Nucleus accumbens (tissue), 56 donors: ENCODE measurements at places on chromosomes 12 and 14.

DNA sequence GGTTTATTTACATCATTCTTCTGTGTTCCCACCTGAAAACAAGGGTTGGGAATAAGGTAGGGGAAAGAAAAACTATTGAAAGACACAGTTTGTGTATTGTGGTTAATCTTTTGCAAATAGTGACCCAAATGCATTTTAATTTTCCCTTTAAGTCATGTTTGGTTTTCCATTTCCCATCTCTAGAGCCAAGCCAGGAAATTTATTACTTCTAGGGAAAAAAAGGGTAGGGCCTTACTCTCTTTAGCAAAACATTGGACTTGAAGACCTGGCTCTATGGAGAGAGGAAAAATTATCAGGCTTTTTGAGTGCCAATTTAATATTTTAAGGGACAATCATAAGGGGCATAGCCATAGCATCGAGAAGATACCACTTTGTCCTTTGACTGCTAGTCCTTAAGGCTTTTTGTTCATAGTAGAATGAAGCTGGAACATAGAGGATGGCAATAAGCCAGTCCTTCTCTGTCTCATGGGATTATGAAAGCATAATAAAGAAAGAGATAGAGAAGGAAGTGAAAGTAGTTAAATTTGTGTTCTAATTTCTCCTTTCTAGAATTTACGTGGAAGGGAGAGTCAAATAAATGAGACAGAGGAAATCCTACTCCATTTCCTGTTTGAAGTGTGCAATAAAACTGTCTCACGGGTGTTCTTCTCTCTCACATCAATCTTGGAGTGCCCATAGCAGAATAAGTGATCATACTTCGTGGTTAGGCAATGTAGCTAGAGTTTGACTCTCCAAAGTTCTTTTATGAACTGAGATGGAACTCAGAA is 50.9 kb upstream of the PPFIA2 start:
- no peak for DNase-seq

DNA sequence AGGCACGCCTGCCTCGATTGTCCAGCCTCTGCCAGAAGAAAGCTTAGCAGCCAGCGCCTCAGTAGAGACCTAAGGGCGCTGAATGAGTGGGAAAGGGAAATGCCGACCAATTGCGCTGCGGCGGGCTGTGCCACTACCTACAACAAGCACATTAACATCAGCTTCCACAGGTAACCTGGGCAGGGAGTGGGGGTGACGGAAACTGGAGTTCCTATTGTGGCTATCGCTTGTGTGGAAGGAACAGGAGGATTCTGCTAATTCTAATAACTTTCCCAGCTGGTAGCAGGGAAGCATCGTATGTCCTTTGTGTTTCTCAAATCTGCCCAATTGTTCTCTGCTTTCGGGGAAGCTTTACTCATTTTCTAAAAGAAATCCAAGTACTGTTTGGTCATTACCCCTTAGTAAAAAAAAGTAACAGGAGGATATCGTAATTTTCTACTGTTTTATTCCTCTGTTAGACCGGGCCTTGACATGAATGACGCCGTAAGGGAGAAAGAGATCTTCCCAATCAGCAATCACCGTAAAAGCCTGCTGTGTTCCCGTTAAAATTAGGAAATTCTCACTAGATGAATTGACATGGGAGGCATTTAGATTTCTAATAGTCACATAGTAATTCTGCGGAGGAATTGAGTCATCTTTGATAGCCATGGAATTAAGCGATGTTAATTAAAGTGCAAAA is 449 bp downstream of the THAP2 start:
- no peak for DNase-seq

DNA sequence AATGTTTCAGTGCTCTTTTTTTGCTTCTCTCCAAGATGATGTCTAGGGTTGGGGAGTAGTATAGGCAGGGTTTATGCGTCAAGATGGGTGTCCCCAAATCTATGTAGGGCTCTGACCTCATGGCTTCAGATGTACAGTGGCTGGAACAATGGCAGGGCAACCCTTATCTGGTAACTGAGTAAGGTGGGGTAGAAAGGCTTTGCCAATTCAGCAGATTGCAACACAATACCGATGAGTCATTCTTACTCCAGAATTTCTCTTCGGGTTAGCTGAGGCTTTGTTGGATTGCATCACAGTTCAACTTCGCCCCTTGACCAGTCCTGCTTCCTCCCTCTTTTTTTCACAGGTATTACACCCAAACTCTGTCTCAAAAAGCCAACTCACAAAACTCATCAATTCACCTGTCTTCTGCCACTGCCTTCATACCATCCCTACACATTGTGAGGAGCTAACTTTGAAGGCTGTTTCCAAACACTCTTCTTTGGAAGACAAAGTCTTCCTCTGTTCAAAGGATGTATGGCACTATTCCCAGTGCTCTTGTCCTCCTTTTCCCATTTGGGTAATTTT is 190.2 kb upstream of the CNOT2 start:
- DNase-seq = no peak

GRCh38 chr14:29390081-29390832 is 537.4 kb downstream of the PRKD1 start:
- DNase-seq = no peak

DNA sequence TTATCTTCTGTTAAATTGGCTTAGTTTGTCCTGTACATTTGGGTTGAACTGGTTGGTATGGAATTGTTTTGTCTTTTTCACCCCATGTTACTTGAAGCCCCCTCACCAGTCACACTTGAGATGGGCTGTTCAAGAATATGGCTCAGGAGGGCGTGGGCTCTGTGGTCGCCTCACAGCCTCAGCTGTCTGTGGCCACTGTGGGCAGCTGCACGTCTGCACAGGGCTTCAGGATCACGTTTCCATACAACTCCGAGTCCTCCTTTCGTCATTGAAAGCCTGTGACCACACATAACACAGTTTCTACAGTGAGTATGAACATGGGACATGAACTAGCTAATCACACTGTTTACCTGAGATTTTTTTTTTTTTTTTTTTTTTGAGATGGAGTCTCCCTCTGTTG is 81.3 kb downstream of the MOK start:
- DNase-seq = no peak

DNA sequence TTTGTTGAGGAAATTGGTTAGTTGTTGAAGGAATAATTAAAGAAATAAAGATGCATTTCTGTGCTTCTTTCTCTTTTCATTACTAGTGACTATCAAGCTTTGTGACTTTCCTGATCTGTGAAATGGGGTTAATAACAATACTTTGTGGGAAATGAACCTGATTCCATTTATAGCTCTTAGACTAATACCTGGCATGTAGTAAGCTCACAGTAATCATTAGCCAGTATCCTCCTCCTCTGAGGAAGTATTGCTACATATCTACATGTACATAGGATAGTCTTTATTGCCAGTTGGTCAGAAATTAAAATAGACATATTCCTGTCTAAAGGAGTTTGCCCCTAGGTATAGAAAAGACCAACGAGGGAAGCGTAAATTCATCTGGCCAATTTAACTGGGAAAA is 1.8 kb upstream of the CCDC198 start:
- no peak for DNase-seq

GRCh38 chr12:45290216-45290605 is 74.3 kb downstream of the ANO6 start:
- DNase-seq = no peak

GRCh38 chr12:23906329-23906728 is 43.1 kb downstream of the SOX5 start:
- no peak for DNase-seq

- no peak for DNase-seq
These were observed 218.2 kb upstream of the PRICKLE1 start for GRCh38 chr12:42807766-42808165.

GRCh38 chr12:92143258-92143657 is 2.4 kb downstream of the BTG1 start:
- no peak for DNase-seq

GRCh38 chr12:131249246-131250027 is 295.7 kb downstream of the ADGRD1 start:
- no peak for DNase-seq

DNA sequence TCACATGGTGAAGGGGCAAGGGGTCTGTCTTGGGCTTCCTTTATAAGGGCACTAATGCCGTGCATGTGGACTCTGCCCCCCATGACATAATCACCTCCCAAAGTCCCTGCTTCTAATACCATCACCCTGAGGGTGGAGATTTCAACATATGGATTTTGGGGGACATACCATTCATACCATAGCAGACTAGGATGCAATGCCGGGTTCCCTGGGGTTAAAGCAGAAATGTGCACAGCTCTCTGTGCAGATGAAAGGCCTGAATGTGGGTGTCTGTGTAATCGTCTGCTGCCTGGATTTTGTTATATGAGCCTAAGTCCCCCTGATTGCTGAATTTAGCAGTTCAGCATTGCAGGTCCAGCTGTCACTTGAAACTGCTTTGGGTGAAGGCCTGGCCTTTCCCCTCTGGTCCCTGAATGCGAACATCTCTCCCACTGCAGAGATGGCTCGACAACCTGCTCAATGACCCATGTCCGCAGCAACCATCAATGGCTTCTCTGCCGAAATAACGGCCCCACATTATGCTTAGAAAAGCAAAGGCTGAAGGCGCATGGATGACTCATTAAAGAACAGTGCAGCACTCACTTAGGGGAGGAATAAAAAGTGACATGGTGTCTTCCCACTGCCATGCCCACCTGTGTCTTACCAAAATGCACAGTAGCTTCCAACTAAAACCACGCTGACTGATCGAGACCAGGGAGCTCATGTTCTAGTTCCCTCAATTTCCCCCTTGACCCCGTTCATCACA is 286.3 kb downstream of the DPF3 start:
- no peak for DNase-seq

DNA sequence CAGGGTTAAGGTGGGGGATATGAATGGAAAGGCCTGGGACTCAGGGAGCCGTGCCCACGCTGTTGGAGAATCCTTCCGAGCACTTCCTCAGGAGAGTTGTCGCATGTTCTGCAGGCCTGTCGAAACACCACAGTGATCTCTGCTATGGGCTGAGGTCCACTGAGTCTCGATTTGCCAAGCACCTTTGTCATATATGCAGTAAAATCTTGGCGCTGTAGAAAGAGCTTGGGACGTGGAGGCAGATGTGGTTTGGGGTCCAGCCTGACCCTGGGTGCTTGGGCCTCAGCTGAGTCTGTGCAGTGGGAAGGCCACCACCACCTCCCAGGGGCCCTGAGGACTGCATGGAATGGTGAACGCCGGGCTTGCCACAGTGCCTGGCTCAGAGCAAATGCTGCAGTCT is 32.9 kb downstream of the C14orf132 start:
- no peak for DNase-seq

DNA sequence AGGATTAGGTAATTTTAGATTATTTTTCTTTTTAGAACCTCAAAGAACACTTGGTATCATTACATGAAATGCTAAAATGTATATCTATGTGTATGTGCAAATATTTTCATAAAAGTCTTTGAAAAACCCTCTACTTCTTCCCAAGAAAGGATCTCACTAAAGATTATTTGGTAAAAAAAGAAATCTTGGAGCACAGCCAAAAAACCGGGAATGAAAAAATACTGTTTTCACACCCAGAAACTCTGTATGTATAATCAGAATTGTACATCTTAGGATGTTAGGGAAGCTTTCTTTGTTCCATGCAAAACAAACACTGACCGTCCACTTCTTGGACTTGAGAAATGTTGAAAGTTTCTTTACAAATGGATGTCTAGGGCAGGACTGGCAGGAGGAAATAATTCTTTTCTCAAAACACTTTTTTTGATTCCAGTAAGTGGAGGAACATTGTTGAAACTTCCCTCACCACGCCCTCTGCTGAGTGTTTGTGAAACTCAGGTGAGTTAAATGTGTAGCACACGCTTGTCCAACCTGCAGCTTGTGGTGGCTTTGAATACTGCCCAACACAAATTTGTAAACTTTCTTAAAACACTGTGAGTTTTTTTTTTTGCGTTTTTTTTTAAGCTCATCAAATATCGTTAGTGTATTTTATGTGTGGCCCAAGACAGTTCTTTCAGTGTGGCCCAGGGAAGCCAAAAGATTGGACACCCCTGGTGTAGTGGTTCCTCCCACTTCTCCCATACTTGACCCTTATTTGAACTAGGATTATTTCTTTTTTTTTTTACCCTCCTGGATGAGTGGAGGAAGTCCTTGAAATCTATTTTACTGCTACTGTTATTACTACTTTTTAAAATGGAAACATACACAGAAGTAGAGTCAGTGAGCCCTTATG is 26.6 kb downstream of the FBXO34 start:
- DNase-seq = no peak

GRCh38 chr12:124391340-124392261 is 96.7 kb downstream of the RFLNA start:
- DNase-seq = no peak

DNA sequence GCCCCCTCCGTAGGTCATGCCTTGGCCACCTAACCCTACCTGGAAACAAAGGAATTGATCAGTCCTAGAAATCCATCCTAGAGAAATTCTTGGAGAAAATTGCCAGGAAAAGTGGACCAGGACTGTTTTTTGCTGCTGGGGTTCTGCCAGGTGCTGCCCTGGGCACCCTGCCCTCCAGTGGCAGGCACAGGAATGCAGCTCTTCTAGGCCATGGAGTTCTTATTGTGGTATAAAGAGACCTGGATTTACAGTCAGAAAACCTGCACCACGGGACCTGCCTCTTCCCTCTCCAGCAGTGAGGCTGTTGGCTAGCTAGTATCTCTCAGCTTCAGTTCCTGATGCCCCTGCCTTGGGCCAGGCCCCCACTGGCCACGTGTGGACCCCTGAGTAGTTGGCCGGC is 59.7 kb downstream of the SLC24A4 start:
- DNase-seq = no peak

- no peak for DNase-seq
These were observed 348.3 kb downstream of the GALC start for GRCh38 chr14:87644689-87645088.

DNA sequence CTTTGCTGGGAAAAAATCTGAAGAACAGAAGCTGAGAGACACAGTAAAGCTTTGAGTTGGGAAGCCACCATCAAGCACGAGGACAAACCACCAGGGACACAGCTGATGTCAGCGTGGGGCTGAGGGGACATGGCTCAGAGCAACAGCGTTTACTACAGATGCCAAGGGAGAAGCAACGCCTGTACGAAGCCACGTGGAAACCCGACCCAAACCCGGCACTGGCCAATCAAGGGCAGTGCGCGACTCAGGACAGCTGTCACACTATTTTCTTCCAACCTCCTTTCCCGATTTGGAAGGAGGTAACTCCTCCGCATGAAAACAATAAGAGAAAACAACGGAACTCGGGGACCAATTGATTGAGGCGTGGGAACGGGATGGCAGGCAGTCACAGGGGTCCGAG is 20.2 kb upstream of the CHGA start:
- no peak for DNase-seq
